ENCODE measurements at places on chromosomes 11 and 22. TPM values are rescaled to one million over a fixed set of nuclear protein-coding genes. Genes with fewer than 3 reads are reported as not detected.

GRCh38 chr11:119374632-119375336, 6.7 kb downstream of the USP2 start:
- DNase-seq: no peak

GRCh38 chr11:19060629-19061028, at the start of gene MRGPRX2:
MRGPRX2 (minus strand) TSS chr11:19060717; CDS start chr11:19056402, 4,315 bp downstream.
- DNase-seq: no peak

Gene MOGAT2
- 0.13 TPM for total RNA-seq

- no peak for DNase-seq
Measured at GRCh38 chr11:17907046-17907445, 105.8 kb downstream of the SERGEF start.

Gene MPPED2
- 8.9 TPM for total RNA-seq

- no peak for DNase-seq
Measured at GRCh38 chr11:73856031-73856567, 20.5 kb downstream of the COA4 start.

DNA sequence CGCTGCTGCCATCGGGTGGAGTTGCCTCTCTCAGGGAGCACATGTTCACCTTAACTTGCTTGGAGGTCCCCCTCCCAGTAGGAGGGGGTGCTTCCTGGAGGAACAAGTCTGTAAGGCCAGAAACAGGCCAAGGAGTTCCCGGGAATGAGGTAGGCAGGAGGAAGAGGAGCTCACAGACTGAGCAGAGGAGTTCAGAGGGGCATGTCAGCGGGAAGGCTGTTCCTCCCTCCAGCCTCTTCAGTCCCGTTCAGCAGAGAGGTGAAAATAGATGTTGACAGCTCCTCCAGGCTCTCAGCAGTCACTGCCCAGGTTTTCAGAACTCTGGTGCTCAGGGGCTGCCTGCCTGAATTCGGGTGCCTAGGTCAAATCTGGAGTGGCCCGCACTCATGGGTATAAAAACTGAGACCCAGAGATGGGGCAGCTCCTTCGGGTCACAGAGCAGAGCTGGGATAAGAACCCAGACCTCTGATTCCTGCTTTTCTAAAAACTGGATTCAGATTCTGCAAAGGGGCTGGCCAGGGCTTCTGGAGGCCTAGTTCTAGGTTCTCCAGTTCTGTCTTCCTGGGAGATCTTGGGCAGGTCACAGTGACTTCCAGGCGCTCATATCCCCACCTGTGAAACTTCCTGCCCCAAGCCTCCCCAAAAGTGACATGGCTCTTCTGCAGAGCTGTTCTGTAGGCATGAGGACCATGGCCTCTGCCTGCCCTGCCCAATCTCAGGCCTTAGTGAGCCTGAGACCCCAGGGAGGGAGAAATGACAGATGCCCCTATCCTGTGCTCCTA, 18.3 kb downstream of the ATG16L2 start:
- DNase-seq: no peak

DNA sequence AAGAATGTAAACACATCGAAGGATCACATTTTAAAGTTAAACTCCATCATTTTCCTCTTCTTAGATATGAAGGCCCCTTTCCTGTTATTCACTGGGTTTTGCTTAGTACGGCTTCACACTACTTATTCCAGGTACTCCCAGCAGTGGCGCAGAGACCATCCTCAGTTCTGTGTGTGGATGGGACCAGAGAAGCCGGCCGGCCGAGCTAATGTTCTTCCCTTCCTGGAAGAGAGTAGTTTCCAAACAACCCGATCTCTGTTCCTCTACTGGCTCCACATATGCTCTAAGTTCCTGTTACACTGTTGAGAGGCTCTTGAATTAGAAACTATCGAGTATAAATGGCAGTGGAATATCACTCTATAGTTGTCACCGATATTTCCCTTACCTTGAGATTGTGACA, 684 bp upstream of the NFRKB start:
- DNase-seq: peak; percentile 57

Gene ZDHHC13
- total RNA-seq: 5.6 TPM

DNA sequence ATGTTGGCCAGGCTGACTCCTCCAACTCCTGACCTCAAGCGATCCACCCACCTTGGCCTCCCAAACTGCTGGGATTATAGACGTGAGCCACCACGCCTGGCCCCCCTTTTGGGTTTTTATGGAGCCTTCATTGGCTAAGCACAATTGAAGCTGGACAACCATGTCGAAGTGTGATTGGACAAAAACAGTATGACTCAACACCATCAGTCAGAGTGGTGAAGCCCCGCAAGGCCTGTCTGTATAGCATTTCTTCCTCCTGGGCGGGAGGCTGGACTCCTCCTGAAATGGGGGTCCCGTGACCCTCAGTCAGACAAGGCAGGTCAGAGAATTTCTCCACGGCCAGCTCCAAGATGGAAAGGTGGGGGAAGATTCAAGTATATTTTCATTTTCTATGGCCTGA, 3.1 kb upstream of the PARVB start:
- no peak for DNase-seq

Gene LSP1
- total RNA-seq: 23.0 TPM

- peak; percentile 91 for DNase-seq
Measured at GRCh38 chr11:65492637-65493366, 6.0 kb upstream of the MALAT1 start.

- no peak for DNase-seq
Measured at GRCh38 chr22:36012332-36012731, 16.3 kb downstream of the RBFOX2 start.

Measured in Right ventricle myocardium superior (tissue), 1 donor.